ENCODE measurements at places on chromosomes 2 and 18.

DNA sequence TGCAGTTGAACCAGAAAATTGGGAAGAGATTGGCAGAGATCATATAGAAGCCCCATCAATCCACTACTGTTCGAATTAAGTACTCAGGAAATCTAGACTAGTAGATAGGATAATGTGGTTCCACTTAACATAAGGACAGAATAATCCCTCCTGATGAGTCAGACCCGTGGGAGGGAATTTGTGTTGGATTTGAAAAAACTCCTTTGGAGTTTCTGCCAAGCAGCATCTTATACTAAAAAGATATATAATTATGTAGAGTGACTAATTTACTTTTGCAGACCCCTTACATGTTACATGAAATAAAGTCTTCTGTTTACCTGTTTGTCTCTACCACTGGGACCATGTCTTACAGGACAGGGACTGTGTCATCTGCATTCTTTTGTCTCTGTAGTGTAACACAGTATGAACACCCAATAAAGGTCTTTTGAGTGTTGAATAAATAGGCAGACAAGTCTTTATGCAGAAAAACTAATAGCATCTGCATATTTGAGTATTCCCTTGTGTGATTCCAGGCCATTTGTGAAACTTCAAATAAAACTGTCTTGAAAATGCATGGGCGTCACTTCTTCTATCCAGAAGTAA is 122.6 kb upstream of the DNAJC10 start:
- no peak for DNase-seq

- no peak for DNase-seq
Observed at GRCh38 chr2:37797081-37797480, 125.6 kb upstream of the CDC42EP3 start.

DNA sequence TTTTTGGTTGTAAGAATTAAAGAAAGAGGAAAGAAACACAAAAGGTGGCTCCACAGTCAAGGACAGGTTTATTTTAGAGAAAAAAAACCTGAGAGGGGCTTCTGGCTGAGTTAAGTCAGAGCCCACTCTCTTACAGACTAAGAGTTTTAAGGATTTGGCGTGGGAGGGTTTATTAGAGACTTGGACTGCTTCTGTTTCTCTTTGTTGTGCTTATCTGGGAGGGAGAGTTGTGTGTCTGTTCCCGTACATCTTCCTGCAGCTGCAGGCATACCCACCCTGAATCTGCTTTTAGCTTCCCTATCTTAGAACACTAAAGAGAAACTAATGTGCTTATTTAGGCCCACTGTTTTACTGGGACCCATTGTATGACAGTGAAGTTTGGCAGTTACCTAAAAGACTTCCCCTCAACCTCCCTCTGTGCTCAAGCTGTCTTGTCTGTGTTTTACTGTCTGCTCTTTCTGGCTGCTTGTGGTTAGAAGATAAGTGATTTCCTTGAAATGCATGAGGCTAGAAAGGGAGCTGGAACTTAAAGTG is 2.7 kb downstream of the RSAD2 start:
- DNase-seq: peak; percentile 70

DNA sequence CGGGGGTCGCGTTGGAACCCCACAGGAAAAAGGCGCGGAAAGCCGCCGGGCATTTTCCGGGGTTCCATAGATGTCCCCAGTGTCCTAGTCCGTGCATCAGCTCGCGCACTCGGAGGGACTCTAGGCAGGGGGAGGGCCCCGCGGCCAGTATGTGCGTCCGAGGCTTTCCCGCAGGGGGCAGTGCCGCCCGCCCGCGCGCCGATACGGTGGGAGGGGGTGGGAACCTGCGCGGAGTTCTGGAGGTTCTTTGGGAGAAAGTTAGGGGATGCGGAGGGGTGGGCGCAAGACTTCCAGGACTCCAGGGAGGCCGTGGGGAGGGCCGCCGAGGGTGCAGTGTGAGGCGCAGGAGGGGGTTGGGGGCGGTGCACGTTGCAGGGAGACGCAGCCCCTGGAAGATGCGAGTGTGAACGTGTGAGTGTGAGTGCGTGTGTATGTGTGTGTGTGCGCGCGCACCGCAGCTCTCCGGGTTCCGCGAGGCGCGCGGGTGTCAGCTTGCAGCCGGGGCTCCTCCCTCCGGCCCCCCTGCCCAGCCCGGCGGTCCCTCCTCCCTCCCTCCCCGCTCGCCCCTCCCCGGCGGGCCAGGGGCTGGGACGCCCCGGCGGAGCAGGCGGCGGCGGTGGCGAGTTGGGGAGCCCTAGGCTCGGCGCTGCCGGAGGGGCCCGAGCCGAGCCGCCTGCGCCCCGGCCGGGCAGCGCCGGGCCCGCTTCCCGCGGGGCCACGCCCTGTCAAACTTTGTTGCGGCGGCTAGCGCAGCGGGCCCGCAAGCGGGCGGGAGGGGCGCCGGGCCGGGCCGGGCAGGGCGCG is at the start of gene TCF7L1:
TCF7L1 (plus strand) TSS at position 559 of the 804 bp plus-strand sequence. CDS start 293 bp downstream, outside the sequence.
- DNase-seq: no peak

GRCh38 chr2:56749152-56749752 is 565.5 kb downstream of the CCDC85A start:
- DNase-seq: no peak

Data from CD4-positive, alpha-beta T cell treated with Interleukin-2 at 100 ng/mL for 4 hours (primary cell).